ENCODE measurements at places on chromosomes 3 and 15.

GRCh38 chr3:120645083-120645845 is 36.8 kb downstream of the HGD start:
- no peak for DNase-seq

- no peak for DNase-seq
These were observed 8.7 kb upstream of the ST6GAL1 start for GRCh38 chr3:186921578-186921977.

- peak; percentile 34 for DNase-seq
These were observed 97.7 kb upstream of the ATP2B2 start for GRCh38 chr3:10602769-10603768.

DNA sequence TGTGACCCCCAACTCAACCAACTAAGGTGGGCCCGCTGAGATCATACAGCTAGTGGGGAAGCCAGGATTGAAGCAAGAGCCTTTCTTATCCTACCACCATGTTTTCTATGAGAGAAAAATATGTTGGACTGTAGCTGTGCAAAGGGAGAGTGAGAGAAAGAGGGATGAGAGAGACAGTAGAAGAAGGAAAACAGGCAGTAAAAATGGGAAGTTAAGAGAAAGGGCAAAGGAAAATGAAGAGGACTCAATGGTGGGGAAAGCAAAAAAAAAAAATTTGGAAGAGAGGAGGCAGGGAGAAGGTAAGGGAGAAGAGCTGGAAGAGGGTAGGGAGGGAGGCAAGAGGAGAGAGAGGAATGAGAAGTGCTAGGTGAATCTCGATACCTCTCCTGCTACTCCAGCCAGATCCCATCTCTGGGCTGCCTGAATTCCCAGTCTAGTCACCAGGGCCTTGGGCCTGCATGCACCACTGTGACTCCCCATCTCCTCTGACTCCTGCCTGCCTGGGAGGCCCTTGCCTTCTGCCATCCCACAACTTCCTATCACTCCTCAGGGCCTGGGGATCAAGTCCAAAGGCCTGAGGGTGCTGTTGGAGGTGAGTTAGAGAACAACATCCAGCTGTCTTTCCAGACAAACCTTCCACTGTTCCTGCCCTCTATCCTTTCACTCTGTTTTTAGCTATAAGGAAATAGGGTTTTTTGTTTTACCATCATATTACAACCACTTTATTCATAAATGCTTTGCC is 15.7 kb downstream of the FAM81A start:
- no peak for DNase-seq

- no peak for DNase-seq
These were observed 443.0 kb upstream of the ADAMTS9 start for GRCh38 chr3:65130782-65131181.

DNA sequence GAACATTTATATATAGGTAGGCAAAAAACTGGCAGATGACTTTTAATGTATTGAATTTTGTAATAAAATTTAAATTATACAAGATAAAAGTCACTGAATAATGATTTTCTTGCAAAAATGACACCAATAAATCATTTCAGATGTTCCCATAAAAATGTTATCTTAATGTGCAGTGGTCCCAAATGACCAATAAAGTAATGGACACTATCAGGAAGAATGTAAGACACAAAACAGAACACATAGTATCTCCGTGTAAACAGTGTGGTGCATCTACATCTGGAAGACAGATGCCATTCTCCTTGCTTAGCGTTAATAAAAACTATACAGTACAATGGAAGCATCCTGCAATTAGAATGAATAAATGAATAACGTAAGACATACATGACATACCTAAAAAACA is 41.5 kb downstream of the FGF7 start:
- no peak for DNase-seq

DNA sequence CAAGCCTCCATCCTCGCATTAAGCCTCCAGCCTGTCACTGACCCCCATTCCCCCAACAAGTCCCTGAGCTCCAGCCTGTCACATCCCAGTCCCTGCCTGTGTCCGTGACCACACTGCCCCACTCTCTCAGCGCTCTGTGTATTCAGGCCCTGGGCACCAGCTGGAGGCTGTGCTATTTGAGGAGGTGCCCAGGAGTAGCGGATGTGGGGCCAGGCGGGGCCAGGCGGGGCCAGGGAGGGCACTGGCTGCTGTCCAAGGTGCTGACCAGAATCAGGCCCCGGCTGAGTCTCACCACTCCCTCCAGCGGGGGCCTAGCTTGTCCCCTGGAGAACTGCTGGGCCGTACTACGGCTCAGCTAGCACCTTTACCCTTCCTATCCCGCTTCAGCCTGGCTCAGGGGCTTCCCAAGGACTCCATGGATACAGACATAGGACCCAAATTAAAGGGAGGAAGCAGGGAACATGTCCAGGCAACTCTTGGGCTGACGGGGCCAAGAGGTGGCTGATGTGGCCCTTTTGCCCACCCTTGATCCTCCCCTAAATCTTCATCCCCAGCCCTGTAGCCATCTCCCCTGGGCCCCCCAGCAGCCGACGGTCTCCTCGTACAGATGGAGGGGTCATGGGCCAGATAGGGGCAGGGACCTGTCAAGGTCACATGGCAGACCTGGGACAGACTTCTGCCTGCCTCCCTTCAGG is 1.1 kb downstream of the HHATL start:
- DNase-seq = peak; percentile 69

GRCh38 chr15:68683026-68683425 is 104.2 kb downstream of the CORO2B start:
- DNase-seq = no peak
